Parietal lobe (tissue), 2 donors: ENCODE measurements at places on chromosomes 16 and 17. TPM values are rescaled to one million over a fixed set of nuclear protein-coding genes. Genes with fewer than 3 reads are reported as not detected.

The CLEC3A gene
- not detected for total RNA-seq

The RASL10B gene
- 6.6 TPM for total RNA-seq

The UMOD gene
- not detected for total RNA-seq

The CFAP97D1 gene
- total RNA-seq = not detected

The BMERB1 gene
- total RNA-seq = 108 TPM

The GGNBP2 gene
- total RNA-seq = 95.8 TPM

The EFCAB13 gene
- total RNA-seq = 9.7 TPM

The KRT39 gene
- total RNA-seq = not detected

The TBC1D3H gene
- not detected for total RNA-seq

The STUB1 gene
- 60.1 TPM for total RNA-seq

The KCNJ12 gene
- total RNA-seq = 0.63 TPM

The ITGAD gene
- total RNA-seq = not detected

The ADAP2 gene
- total RNA-seq = 5.9 TPM

The VAT1 gene
- 77.3 TPM for total RNA-seq

The NACA2 gene
- total RNA-seq = not detected

The CD300LG gene
- total RNA-seq = not detected

The CDC42EP4 gene
- total RNA-seq = 70.7 TPM

The GLTPD2 gene
- not detected for total RNA-seq

The SNAI3 gene
- not detected for total RNA-seq

The ABCA6 gene
- 11.3 TPM for total RNA-seq

The WFIKKN2 gene
- 1.3 TPM for total RNA-seq

The LLGL2 gene
- 1.6 TPM for total RNA-seq

The GP1BA gene
- total RNA-seq = not detected

The CACNG4 gene
- total RNA-seq = 62.3 TPM

The SEPTIN1 gene
- 0.94 TPM for total RNA-seq

The HELZ gene
- total RNA-seq = 131 TPM

The SLC6A2 gene
- total RNA-seq = not detected

The DNASE1L2 gene
- total RNA-seq = 7.5 TPM

The KRT17 gene
- total RNA-seq = not detected

The KLHL11 gene
- 69.5 TPM for total RNA-seq

The BIRC5 gene
- 6.6 TPM for total RNA-seq

The KRTAP16-1 gene
- total RNA-seq = not detected

The KIF19 gene
- total RNA-seq = 0.63 TPM

The NPIPA7 gene
- 2.5 TPM for total RNA-seq

The SULT1A4 gene
- 3.8 TPM for total RNA-seq

The GRAPL gene
- total RNA-seq = 5.0 TPM

The MT1G gene
- total RNA-seq = not detected

The CACNG5 gene
- total RNA-seq = 0.63 TPM

The FBXW10 gene
- 0.63 TPM for total RNA-seq

The PRDM7 gene
- total RNA-seq = not detected

The CCT6B gene
- total RNA-seq = 2.5 TPM

The RNF157 gene
- 37.6 TPM for total RNA-seq

The HEATR9 gene
- not detected for total RNA-seq

The UBB gene
- 847 TPM for total RNA-seq

The CACNG3 gene
- total RNA-seq = 4.4 TPM

The SCIMP gene
- total RNA-seq = not detected

The ZNF500 gene
- total RNA-seq = 16.9 TPM

The UTS2R gene
- total RNA-seq = not detected

The DRC7 gene
- total RNA-seq = 0.31 TPM

The HOXB13 gene
- total RNA-seq = not detected

The RCVRN gene
- 0.31 TPM for total RNA-seq
